EH (cell line): ENCODE measurements at places on chromosomes 11 and 22.

DNA sequence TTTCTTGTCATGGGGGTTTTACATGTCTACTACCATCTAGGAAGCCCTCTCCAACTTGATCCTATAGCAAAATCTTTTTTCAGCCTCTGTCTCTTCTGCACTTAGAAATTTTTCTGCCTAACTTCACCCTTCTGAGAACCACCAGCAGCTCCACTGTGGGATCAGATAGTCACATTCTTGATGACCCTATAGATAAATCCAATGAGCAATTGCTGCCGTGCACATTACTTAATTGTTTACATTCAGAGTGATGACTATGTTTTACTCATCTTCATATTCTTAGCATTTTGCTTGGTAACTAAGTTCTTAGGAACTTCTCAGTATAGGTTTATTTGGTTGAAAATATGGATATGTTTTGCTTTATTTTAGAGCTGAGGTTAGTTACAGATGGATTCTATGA, 12.4 kb upstream of the ETS1 start:
- peak; percentile 84 for DNase-seq

DNA sequence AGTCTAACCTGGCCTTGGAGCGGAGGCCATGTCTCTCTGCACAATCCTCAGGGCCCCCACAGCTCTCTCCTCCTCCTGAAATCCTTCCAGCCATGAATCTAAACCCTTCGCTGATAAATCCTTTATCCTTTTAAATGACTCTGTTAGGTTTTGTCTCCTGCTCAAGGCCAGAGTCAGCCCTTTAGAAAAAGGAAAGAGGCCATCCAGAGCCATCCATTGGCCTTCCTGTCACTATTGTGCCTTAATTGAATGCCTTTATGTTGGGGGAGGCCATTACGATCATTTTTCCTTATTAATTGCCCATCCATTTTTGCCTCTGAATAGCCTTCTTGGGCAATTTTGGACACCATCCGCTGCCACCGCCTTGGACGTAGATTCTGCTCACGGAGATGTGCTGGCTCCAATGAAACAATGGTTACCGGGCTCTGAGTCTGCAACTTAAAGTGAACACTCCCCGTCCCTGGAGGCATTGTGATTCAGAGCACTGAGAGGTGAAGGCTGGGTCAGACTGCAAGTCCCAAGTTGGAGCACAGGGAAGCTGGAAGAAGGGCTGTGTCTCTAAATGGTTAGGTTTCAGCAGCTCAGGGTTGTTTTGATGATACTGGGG, 213.0 kb upstream of the E2F8 start:
- DNase-seq: no peak

- DNase-seq: peak; percentile 78
Measured at GRCh38 chr11:65429068-65429681, 6.6 kb downstream of the NEAT1 start.

- DNase-seq: no peak
Measured at GRCh38 chr11:2869561-2870427, 15.8 kb downstream of the CDKN1C start.

GRCh38 chr11:14908214-14908880, 16.3 kb upstream of the CYP2R1 start:
- DNase-seq: peak; percentile 52

- DNase-seq: no peak
Measured at GRCh38 chr11:78943841-78944240, 369.2 kb upstream of the NARS2 start.

DNA sequence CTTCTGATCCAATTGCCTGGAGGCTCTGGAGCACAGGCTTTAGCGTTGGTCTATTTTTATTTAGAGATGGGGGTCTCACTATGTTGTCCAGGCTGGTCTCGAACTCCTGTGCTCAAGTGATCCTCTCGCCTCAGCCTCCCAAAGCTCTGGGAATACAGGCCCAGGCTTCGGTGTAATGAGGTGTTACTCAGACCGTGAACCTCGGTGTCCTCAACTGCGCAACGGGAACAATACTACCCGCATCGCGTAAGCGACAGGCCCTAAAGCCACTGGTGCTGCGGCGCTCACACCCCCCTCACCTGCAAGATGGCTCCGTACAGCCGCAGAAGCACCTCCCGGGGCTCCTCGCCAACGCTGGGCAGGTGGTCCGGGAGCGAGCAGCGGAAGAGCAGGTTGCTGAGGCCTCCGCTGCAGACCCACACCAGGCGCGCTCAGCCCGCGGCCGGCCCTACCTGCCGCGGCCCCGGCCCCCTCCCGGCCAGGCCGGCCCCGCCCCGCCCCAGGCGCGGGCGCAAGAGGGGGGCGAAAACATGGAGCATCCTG, 628 bp downstream of the CHKB start:
- peak; percentile 24 for DNase-seq

DNA sequence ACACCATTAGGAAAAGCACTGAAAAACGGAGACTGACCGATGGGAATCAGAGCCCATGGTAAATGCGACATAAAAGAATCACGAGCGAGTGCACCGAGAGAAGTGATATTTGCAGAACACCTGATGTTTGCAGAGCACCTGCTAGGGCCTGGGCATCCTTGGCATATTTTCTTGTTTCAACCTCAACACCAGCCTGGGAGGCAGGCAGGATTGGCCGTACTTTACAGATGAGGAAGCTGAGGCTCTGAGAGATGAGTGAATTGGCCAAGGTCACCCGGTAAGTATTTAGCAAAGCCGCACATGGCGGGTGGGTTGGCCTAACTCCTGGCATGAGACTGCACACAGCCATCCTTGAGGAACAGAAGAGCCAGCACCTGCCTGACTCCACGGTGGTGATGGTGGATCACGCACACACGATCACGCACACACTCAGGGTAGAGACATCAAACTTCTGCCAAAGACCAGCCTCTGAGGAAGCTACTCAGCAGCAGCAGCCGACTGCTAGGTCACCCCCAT, 21.6 kb upstream of the CHADL start:
- no peak for DNase-seq

GRCh38 chr22:35589071-35589755, 27.9 kb downstream of the MB start:
- DNase-seq: peak; percentile 100

DNA sequence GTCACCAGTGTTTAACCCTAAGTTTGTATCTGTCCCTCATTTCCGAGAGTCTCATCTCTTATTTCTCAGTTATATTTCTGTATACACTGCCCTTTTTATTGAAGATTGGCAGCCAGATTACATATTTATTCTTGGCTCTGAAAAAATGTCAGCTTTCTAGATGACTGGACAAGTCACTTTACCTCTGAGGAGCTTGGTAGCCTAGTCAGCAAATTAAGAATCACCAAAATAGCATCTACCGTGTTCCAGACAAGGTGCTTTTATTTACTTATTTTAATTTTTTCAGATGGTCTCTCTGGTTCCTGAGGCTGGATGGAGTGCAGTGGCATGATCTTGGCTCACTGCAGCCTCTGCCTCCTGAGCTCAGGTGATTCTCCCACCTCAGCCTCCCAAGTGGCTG, 5.6 kb upstream of the RBM4 start:
- DNase-seq: no peak

DNA sequence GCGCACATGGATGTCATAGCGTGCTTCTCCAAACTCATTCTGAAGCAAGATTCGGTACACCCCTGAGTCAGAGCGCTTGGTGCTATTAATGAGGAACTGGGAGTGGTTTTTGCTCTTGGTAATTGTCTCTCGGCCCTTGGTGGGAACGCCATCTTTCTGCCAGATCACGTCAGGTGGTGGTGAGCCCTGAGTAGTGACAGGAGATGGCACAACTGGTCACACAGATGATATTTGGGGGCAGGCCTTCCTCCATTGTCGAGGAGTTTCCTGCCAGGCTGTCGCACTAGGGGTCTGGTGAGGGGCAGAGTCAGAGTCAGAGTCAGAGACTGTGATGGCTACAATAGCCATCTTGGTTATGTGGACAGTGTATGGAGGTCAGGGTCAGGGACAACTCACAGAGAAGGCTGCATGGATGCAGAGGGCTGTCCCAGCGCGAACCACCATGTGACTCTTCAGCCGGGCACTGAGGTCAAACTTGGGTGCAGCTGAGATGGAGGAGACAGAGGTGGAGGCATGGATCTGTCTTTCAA, 9.3 kb downstream of the TMEM86A start:
- DNase-seq: no peak

- DNase-seq: peak; percentile 44
Measured at GRCh38 chr11:14414470-14415461, 55.8 kb upstream of the RRAS2 start.

DNA sequence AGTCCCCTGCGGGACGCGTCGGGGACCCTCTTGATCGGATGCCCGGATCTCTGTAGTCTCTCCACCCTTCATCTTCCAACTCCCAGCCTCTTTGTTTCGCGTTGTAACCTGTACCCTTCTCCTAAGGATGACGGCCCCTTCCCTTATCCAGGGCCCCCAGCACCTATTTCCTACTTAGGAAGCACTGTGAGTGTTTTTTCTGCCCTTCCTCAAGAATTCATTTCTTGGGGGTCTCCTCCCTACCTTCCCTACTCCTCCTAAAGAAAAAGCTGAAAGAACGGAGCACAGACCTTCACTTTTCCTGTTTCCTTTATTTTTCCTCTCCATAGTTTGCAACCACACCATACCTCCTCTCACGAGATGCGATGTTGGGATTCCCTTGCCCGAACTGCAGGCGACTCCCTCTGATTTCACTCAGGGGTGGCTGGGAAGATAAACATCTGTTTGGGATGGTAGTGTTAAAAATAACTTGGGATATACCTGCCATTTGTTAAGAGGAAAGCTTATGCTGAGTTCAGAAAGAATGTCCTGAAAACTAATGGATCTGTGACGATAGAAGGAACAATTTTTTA, 593 bp downstream of the FAM118B start:
- peak; percentile 25 for DNase-seq

DNA sequence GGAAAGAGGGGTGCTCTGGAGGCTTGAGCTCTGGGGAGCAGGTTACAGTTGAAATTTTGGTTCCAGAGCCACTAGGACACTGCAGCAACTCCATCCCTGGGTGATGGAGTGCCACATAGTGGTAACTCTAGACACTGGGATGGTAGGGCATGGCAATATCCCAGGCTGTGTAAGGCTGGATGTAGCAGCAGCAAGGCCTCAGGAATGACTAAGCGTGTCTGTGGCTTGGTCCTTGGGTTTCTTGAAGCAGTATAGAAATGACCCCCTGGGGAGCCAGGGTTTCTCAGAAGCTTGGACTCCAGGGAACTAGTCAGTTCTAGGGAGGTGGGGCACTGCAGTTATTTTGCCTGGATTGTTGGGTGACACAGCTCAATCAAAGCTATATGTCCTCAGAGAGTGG, 8.1 kb downstream of the MS4A4A start:
- no peak for DNase-seq

DNA sequence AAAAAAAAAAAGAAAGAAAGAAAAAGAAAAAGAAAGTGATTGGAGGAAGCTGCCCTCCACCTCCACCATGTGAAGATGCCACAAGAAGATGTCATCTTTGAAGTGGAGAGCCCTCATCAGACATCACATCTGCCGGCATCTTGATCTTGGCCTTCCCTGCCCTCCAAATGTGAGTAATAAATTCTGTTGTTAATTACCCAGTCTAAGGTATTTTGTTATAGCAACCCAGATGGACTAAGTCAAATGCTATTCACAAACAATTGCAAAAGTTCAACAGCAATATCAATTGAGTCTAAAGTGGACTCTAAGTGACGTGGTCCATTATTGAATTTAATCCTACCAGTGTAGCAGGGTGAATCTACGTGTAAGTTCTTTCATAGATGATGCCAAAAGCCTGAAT, 55.9 kb upstream of the NUP160 start:
- DNase-seq: peak; percentile 55

GRCh38 chr22:40210818-40211217, 33.1 kb downstream of the TNRC6B start:
- DNase-seq: no peak

DNA sequence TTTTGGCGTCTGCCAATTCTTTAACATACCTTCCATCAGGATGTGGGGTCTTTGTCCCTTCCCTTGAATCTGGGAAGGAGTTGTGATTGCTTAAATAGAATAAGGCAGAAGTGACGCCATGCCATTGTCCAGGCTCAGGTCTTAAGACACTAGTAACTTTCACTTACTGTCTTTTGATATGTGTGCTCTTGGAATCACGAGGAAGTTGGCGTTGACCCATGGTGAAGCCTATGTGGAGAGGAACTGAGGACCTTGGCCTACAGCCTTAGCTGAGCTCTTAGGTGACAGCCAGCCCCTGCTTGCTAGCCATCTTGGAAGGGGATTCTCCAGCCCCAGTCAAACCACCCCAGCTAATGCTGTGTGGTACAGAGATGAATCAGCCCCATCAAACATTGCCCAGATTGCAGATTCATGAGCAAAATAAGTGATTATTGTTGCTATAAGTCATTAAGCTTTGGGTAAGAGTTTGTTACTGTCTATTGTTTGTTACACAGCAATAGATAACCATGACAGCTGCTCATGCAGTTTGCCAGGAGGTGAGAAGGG, 17.6 kb upstream of the CLPB start:
- DNase-seq: no peak

DNA sequence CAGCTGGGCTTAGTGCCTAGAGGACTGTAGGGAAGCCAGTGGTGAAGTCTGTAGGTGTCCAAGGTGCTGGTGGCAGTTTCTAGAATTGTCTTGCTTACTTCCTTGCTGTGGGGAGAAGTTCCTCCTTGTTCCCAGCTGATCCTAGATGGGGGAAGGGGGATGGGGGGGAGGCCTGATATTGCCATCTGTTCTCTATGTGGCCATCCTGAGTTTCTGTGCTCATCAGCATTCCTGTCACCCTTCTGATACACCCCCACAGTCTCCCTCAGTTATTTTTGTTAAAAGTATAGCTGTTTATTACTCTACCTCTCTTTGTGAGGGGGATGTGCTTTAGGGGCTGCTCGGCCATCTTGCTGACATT, 36.5 kb downstream of the MADD start:
- no peak for DNase-seq

- no peak for DNase-seq
Measured at GRCh38 chr22:49413146-49413545, 414.5 kb downstream of the BRD1 start.

- no peak for DNase-seq
Measured at GRCh38 chr22:50245214-50246072, 620 bp upstream of the TUBGCP6 start.

- DNase-seq: no peak
Measured at GRCh38 chr11:13216711-13217075, 60.9 kb upstream of the BMAL1 start.

DNA sequence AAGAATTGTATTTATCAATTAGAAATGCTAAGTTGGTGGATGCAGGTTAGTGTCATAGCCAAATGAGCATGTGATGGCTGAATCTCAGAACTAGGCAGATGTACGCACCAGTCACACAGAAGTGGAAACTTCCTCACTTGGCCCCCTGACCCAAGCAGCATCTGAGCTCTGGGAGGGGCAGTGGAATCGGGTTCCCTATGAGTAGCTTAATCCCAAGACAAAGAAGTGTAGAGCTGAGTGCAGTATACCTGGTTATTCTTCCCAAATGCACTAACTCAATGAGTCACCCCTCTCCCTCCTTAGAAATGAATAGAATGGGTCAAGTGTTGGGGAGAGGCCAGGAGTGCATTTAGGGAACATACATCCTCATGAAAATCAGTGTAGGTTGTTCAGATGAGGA, 224.6 kb downstream of the FAT3 start:
- DNase-seq: no peak
